ENCODE measurements at places on chromosomes 3 and 15.

GRCh38 chr3:172687501-172687900 lies 23.4 kb downstream of the NCEH1 start:
- no peak for DNase-seq

DNA sequence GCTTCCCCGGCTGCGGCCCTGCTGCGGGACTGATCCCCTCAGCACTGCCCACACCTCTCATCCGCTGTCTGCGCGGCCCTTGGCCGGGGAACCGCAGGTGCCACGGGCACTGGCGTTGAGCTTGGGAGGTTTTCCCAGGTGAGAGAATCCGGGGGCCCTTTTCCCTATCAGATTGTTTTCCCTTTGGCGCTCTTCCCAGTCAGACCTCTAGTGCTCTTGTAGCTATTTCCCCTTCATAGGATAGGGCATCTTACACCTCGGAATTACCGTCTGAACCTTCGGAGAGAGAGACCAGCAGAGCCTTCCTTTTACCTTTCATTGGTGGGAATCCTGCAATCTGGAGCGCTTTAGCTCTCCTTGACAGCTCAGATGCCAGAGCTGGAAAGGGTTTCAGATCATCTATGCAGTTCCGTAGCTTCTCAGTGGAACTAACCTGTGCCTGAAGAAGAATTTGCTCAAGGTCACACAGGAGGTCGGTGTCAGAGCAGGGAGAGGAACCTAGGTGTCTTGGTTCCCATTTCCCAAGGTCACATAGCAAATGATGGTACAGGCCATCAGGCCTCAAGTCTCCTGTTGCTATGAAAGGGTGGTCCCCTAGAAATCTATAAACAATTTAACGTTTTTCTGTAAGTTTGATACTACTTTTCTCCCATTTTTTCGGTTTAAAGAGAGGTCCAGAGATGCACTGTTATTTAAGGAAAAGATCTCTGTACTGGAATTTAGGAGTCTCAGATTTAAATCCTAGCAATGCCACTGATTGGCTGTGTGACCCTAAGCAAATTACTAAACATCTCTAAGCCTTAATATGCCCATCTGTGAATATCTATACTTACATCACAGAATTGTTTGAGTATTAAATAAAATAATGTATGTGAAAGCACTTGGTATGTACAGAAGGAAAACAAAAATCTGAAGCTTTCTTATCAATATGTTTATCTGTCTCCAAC lies 916 bp downstream of the IDH3A start:
- no peak for DNase-seq

- no peak for DNase-seq
Measured at GRCh38 chr15:43378601-43379000, 7.7 kb downstream of the TUBGCP4 start.

DNA sequence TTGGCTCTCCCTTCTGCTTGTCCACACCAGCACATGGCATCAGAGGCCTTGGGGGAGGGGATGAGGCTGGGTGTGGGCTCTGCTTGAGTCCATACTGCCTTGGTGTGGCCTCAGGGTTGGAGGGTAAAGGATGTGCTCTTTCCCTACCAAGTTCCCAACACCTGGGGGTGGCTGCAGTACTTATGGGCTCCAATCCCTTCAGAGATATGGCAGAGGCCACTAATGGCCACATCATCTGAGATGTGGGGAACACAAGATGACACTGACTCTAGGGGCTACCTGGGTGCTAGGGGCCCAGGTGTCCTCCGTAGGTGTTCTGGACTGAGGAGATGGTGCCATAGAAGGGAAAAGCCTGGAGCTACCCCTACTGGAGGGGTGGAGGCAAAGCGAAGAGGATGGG lies 6.9 kb downstream of the CXCR6 start:
- DNase-seq = no peak

DNA sequence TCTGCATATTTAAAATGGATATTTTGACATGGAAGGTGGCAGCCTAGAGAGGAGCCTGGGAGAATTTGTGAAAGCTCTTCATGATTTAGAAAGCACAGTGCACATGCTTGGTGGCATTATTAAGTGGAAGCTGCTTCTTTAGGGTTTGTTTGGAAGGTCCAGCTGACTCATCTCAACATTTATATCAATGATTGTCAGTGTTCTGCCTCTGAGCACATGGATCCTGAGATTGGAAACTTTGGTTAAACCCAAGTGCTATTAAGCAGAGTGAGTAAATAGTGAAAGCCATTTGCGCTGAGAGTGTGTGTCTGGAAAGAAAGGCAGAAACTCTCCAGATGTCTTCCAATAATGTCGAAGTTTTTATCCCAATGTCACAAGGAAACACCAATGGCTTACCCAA lies 7.4 kb downstream of the NOX5 start:
- no peak for DNase-seq

Measured in GM12892 (cell line).